Activated CD4-positive, alpha-beta T cell treated with anti-CD3 and anti-CD28 coated beads, Interleukin-2, amount 50 U/mL, for 24 hours (primary cell): ENCODE measurements at places on chromosomes 2 and 18.

DNA sequence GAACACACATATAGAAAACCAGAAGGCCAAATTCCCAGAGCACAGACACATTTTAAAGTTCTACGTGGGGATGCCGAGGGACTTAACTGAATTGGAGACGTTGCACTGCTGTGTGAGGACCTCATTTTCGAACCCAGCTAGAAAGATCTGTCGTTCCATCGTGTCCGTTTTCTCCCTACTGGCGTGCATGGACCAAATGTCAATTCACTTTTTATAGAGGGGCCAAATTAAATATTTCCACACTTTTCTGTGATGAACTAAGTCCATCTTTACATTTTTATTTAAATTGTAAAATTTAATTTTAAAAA is 692 bp upstream of the TSHZ1 start:
- DNase-seq: no peak

- no peak for DNase-seq
Observed at GRCh38 chr2:62178741-62179271, 17.1 kb upstream of the B3GNT2 start.

- no peak for DNase-seq
Observed at GRCh38 chr18:3554811-3555427, 104.9 kb downstream of the TGIF1 start.

DNA sequence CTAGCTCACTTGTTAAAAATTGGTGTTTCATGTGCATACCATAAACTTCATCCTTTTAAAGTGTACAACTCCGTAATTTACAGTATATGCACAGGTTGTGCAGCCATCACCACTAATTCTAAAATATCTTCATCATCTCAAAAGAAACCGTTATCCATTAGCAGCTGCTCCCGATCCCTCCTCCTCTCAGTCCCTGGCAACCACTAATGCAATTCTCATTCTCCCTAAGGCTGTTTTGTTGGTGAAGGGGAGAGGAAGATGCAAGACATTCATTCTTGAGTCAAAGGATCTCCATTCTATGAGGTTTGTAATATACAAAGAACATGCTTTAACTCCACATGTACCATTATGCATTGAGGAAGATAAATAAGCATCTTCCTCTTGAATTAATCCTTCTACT is 48.6 kb downstream of the RNU4ATAC start:
- DNase-seq: no peak

DNA sequence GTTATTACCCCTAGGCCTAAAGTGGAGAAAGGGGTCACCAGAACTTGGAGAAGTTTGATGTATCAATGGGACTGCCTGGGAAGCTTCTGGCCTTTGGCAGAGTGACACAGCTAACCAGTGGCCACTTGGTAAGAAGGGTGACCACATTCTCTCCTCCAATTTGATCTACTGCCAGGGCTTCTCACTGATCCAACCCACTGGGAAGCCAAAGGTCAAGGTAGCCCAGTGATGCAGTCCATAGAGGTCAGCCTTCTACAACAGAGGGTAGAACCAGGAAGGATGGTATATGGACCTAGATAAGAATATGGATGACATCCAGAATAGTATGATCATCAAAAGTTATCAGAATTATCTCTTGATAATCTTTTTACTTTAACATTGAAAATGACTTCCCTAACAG is 493.6 kb downstream of the NYAP2 start:
- DNase-seq: no peak

- no peak for DNase-seq
Observed at GRCh38 chr2:144914622-144915318, 394.9 kb upstream of the ZEB2 start.

GRCh38 chr2:122101319-122101718 is 345.9 kb downstream of the TSN start:
- no peak for DNase-seq

- no peak for DNase-seq
Observed at GRCh38 chr18:79954791-79955190, 3.3 kb upstream of the SLC66A2 start.

DNA sequence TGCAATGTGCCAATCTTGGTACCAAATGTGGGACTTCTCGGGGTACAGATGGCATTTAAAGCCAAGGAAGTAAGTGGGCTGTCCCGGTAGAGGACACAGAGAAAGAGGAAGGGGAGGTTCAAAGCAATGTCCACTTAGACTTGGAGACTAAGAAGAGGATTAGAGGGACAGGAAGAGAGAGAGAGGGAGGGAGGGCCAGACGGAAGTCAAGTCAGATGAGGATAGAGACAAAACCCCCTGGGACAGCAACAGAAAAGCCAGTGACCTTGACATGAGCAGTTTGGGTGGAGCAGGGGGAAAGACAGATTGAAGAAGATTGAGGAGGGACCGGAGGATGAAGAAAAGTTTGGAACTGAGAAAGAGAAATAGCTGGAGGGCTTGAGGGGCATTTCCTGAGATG is 164.5 kb downstream of the NCK2 start:
- no peak for DNase-seq

DNA sequence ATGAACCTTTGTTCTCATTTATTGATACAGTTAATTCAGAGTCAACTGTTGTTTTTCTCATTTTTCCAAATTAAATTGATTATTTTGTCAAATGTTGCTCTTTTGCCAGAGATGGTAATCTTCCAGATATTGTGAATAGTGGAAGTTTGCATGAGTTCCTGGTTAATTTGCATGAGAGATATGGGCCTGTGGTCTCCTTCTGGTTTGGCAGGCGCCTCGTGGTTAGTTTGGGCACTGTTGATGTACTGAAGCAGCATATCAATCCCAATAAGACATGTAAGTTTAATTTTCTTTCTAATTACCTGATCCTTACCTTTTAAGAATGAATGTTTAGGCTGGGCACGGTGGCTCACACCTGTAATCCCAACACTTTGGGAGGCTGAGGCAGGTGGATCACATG is 7.8 kb downstream of the CYP20A1 start:
- no peak for DNase-seq

GRCh38 chr18:11284811-11285210 is 135.4 kb upstream of the PIEZO2 start:
- DNase-seq: no peak

GRCh38 chr2:105344704-105345345 is 7.5 kb downstream of the C2orf49 start:
- no peak for DNase-seq

- no peak for DNase-seq
Observed at GRCh38 chr2:233818639-233819621, 35.4 kb downstream of the HJURP start.

GRCh38 chr2:28622101-28622499 is 126.2 kb downstream of the PLB1 start:
- no peak for DNase-seq

GRCh38 chr2:188870289-188870688 is 103.9 kb upstream of the COL3A1 start:
- DNase-seq: no peak

GRCh38 chr2:108542071-108542470 is 7.8 kb downstream of the LIMS1 start:
- DNase-seq: no peak

GRCh38 chr18:73778032-73778359 is 369.6 kb downstream of the FBXO15 start:
- no peak for DNase-seq

DNA sequence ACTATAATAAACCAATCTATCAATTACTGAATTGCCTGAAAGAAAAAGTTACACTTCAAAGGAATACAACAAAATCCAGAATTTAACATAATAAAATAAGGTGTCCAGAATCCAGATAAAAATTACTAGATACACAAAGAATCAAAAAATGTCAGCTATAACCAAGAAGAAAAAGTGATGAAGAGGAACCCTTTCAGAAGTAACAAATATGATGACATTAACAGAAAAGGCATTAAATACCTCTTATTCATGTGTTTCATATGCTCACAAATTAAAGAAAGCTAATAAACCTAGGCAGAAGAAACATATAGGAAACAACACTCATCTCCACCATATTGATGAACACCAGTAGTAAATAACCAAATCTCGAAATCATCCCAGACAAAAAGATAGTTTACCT is 722.8 kb downstream of the ADCYAP1 start:
- no peak for DNase-seq

- no peak for DNase-seq
Observed at GRCh38 chr2:122136056-122136455, 380.6 kb downstream of the TSN start.

- no peak for DNase-seq
Observed at GRCh38 chr2:236137066-236137465, 31.1 kb downstream of the GBX2 start.

- DNase-seq: no peak
Observed at GRCh38 chr2:72165792-72166191, 18.1 kb upstream of the CYP26B1 start.

DNA sequence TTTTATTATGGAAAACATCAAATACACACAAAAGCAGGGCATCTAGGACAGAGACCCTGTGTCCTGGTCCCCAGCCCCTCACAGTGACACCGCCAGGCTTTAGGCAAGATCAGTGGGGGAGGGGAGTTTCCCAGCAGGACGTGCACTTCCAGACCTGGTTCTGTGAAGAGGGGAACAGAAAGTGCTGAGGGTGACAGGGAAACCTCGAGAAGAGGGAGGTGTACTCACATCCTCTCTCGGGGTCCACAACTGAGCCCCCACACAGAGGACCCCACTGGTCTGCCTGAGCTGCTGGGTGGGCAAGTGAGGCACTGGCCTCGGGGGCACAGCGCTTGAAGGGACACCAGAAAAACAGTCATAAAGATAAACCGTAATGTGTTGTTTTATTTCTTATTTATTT is 4.4 kb upstream of the GPR35 start:
- DNase-seq: no peak

- DNase-seq: no peak
Observed at GRCh38 chr2:99789849-99790248, 300.0 kb upstream of the REV1 start.

DNA sequence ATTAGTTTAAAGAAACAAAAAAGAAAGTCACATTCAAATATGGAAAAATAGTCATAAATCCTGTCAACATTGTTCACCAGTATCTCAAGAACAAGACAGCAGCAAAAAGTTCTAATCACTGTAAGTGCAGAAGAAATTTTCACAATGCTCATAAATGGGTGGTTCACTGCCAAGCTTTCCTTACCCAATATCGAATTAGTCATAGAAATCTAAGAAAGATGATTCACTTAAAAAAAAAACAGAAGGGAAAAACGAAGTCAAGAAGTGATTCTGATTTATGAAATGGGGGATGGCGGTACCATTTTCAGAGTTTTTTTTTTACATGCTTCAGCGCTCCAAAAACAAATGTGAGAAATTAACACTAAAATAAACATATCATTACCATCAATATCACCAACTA is 156.7 kb downstream of the EXOC6B start:
- DNase-seq: no peak

DNA sequence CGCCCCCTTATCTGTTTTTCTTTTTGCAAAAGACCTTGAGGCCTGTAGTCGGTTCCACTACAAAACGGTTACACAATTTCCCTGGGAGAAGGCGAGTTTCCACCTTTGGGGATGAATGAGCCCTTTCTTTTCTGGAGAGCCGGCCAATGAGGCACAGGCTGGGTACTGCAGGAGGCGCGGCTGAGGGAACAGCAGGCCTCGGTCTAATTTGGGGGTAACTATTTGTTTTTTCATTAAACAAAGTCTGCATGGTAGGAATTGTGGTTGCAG is 129.2 kb downstream of the MYCN start:
- DNase-seq: no peak

GRCh38 chr2:159985656-159986055 is 76.8 kb downstream of the PLA2R1 start:
- no peak for DNase-seq

DNA sequence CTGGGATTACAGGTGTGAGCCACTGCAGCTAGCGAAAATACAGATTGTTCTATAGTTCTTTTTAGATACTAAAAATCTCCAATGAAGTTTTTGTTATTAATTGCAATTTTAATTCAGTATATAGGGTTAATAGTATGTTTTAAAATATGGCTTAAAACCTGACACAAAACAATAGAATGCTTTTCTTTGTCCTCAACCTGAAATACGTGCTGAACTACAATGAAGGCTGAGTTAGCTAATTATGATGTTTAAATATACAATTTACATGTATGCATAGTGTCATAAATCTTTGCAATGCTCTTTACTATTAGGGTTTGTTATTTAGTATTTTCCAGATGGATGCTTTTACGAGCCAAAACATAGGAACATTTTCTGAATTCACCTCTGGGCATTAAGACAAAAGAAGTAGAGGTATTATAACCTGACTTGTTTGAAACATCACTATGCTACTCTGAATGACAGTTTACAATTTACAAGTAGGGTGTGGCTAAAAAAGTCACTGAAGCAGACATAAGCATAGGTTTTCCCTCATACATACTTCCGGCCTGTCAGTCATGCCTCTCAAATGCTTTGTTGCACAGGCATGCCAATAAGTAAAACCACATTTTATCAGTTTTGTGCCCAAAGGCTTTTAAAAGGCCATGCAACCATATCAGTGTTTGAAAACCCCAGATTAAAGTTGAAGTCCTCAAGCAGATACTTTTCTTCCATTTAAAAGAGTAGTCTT is 168.3 kb downstream of the OTX1 start:
- no peak for DNase-seq

DNA sequence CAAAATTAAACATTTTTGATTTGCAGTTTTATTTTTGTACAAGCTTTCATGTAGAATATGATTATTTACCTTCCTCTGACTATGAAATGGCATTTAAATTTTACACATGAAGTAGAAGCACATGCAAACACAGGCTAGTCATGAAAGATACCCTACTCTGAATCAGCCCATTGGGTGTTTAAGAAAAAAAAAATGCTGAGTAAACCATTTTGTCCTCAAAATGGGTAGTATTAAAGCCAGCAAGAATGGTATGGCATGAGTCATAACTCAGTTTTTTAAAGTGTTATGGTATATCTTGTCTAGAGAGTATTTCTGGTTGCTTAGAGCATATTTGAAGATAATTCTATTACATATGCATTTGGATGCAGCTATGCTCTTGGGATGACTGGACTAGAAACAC is 55.0 kb downstream of the PKP4 start:
- no peak for DNase-seq

- no peak for DNase-seq
Observed at GRCh38 chr2:85240055-85240454, 87.7 kb downstream of the TGOLN2 start.

- no peak for DNase-seq
Observed at GRCh38 chr2:119249855-119250717, 26.5 kb downstream of the STEAP3 start.

DNA sequence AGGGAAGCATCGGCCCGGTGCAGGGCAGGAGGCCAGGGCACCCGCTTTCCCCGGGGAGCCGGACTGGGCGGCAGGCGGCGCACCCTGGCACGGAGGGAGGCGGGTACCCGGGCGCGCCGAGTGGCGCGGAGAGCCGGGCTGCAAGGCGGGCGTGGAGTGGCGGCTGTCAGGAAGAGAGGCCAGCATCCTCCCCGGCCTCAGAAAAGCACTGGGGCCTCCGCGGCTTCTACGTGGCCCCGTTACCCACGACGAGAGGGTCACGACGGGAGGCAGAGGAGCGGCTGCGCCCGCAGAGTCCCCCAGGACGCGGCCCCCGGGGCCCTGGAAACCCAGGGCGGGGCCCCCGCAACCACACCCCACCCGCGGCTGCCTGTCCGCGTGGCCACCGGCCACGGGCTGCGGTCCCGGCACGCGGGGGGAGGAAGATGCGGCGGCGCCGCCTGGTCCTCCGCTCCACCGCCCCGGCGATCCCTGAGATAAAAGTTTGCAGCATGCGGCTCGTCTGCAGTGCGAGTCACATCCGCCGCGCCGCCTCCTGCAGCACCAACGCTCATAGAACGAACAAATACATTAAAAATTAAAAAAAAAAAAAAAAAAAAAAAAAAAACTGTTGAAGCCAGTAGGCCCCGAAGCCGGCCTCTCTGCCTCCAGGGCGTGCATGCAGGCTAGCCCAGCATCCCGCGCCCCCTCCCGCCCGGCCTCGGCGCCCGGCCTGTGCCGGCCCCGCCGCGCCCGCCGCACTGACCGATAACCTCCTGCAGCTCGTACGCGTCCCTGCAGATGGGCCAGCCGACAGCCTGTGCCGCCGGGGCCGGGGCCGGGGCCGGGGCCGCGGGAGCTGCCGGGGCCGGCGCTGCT is 683 bp downstream of the STK39 start:
- DNase-seq: peak; percentile 45
